ENCODE measurements at places on chromosomes 6 and 20.

DNA sequence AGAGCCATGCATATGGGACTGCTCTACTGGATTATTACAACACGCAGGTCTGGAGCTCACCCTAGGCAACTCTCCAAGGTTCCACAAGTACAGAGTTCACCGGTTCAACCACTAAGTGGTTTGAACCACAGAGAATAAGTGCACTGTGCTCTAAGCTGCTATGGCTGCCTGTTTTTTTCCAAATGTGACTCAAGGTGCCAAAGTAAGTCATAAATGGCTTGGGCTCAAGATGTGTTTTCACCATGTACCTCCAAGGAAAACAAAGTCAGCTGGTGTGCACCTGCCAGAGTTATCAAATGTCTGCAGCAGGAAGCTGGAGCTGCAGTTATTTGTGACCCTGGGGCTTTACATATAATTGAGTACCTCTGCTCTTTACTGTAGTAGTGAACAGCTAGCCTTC, 76.7 kb downstream of the PREP start:
- DNase-seq: no peak

DNA sequence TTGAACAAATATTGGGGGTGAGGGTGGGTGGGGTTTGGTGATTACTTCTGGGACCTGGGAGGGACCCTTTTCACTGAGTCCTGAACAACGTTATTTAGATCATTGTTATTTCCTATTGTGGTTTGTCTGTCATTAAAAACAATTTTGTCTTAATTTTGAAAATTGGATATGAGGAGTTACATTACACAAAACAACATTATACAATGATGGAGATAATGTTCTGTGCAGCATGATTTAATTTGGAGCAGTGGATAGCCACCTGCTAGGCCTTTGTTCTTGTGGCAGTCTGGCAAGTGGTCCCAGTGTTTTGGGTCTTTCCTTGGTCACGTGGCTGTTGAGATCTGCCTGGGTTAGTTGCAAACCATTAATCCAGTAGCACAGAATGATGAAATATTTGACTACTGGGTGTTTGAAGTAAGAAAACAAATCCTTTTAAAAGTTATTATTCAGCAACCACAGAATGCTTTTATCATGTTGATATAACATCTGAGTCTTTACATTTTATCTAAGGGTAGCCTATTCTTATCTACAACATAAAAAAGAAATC, 172.8 kb downstream of the CDKAL1 start:
- no peak for DNase-seq

GRCh38 chr20:40893610-40894236, 134.9 kb upstream of the TOP1 start:
- DNase-seq: no peak

DNA sequence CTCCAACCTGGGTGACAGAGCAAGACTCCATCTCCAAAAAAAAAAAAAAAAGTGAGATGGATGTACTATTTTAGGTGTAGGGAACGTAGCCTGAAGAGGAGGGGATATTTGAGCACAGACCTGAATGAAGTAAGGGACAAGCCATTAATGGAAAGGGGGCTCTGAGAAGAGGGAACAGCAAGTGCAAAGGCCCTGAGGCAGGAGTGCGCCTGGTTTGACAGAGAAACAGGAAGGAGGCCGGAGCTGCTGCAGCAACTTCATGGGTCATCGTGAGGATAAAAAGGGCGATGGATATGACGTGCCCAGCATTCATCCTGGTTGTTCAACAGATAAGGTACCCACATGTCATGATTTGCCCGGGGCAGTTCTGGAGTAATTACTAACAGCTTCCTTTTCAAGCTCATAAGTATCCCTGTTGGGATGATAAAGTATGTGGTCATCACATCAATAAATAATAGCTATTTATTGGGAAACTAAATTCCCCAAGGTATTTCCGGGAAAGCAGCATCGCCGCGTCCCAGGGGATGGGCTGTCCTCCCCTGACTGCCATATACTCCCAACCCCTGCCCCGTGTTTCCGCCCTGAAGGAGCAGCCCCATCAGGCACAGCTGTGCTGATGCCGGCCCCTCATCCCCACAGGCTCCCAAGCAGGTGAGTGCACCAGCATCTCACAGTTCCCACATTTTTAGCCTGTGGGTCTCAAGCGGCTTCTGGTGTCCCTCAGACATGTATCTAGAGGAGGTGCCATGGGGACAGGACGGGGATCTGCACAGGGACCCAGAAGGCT, 43.4 kb downstream of the DLGAP4 start:
- DNase-seq: no peak

DNA sequence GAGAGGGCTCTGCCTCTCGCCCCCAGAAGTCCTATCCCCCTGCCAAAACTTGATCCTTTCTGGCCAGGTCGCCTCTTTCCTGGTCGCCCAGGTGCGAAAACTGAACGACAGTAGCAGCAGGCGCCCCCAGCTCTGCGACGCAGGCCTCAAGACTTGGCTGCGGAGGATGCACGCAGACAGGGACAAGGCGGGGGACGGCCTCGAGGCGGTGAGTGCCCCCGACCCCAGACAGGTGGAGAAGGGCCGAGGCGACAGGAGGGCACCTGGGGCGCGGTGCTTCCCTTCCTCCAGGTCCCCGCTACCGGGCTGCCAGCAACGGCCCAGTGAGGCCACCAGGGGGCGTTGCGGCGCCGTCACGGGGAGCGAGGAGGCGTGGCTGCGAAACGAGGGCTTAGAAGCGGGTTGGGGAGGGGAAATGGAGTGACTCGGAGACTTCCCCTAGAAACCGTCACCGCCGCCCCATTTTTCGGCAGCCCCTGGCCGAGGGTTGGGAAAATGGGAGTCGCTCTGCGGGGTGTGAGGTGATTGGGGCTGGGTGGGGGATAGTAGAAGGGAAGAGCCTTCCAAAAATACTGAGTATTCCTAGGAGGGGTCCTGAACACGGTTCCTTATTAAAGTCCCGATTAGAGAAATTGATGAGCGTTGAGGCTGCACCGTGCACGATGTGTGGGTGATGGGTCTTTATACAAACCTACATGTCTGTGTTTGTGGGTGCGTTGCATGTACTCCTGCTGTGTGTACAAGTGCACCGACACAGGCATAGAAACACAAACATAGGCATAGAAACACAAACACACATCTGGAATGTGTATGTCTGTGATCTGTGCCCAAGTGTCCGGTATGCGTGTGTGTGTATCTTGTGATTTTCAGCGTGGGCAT, 44.6 kb downstream of the ARHGAP40 start:
- peak; percentile 87 for DNase-seq

GRCh38 chr6:81818901-81819361, 66.5 kb upstream of the TENT5A start:
- DNase-seq: no peak

DNA sequence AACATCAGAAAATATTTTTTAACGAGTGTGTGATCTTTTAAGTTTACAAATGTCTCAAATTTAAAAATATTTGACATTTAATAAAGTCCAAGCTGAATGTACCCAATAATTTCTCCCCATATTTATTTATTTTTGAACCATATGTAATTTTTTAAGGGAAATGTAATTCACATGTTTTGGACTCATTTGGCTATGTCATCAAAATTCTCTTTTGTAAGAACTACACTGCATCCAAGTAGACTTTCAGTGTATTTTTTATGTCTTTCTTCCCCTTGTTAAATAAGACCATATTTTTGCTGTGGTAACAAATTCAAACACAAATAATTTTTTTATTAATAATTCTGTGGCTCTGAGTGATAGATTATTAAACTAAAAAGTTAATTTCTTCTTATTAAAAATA, 365.2 kb downstream of the CD109 start:
- DNase-seq: no peak

- no peak for DNase-seq
Observed at GRCh38 chr6:169859978-169860703, 108.7 kb downstream of the ERMARD start.

DNA sequence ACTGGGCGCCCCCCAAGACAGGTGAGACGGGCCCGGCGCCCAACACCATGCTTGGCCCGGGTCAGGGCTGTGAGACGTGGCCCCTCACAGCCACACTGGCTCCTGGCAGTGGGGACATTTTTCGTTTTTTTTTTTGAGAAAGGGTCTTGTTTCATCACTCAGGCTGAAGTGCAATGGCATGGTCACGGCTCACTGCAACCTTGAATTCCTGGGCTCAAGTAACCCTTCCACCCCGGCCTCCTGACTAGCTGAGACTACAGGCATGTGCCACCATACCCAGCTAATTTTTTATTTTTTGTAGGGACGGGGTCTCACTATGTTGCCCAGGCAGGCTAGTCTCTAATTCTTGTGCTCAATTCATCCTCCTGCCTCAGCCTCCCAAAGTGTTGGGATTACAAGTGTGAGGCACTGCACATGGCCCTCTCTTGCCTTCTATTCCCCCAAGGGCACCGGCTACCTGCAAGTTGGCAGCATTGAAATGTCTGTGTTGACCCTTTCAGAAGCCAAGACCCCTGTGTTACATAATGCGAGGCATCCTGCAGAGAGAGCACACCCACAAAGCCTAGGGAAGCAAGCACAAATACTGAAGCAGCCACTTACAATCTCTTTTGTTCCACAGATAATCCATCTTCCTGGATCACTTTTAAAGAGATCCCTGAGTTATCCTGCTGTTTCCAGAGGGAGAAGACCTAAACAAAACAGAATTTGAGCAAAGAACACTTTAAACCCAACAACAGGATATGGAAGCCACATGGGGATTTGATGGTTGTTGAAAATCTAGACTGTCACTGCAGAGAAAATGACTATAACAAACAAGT, 57.5 kb upstream of the SLC4A11 start:
- no peak for DNase-seq

GRCh38 chr20:25318471-25319240, 70.8 kb downstream of the PYGB start:
- no peak for DNase-seq

GRCh38 chr20:59161721-59162120, 1.9 kb upstream of the ZNF831 start:
- no peak for DNase-seq

DNA sequence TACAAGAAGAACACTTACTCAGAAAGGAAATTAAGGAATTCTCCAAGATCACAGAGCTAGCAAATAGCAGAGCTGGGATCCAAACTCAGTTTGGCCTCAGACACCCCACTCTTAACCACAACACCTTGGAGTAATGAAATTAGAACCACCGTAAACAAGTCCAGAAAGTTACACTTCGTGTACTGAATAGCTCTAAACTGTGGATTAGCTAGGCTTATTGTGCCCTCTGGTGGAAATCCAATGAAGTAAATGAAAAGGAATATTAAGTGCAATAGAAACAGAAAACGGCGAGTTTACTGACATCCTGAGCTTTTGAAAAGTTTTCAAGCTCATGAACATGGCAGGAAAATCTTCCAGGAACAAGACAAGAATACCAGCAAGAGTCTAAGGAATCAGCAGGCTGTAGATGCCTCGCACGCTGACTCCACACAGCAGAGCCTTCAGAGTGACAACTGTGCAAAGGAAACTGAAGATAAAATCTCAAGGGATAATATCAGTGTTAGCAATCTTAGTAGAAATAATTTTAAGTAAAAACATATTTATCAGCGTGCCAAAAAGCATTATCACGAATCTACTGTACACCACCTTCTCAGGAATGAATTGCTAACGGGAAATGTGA, 34.6 kb downstream of the FBXO5 start:
- DNase-seq: no peak

- DNase-seq: no peak
Observed at GRCh38 chr20:48287021-48287494, 501.8 kb upstream of the SULF2 start.

GRCh38 chr6:130423044-130423443, 57.2 kb downstream of the TMEM200A start:
- DNase-seq: no peak

GRCh38 chr20:40896814-40897700, 131.6 kb upstream of the TOP1 start:
- DNase-seq: no peak

- no peak for DNase-seq
Observed at GRCh38 chr20:32535316-32535952, 49.7 kb downstream of the NOL4L start.

DNA sequence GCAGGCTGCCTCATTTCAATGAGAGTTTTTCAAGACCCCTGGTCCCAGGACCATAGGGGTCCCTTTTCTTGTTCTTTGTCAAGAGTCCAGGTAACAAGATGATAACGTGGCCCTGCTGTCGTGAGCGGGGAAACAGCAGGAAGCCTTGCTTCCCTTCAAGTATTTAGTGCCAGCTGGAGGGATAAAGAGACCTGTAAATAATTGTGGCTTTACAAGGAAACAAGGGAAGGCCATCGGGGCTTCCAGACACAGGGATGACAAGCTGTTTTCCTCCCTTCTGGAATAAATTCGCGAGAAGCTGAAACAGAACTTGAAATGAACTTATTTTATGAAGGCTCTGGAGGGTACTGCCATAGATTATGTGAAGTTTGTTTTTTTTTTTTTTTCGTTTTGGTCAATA, 163.2 kb downstream of the SYNDIG1 start:
- no peak for DNase-seq

- DNase-seq: no peak
Observed at GRCh38 chr6:36924131-36924530, 30.4 kb upstream of the PI16 start.

- DNase-seq: no peak
Observed at GRCh38 chr6:56037601-56038000, 162.2 kb upstream of the BMP5 start.

- DNase-seq: no peak
Observed at GRCh38 chr6:168037856-168038255, 40.4 kb downstream of the KIF25 start.

DNA sequence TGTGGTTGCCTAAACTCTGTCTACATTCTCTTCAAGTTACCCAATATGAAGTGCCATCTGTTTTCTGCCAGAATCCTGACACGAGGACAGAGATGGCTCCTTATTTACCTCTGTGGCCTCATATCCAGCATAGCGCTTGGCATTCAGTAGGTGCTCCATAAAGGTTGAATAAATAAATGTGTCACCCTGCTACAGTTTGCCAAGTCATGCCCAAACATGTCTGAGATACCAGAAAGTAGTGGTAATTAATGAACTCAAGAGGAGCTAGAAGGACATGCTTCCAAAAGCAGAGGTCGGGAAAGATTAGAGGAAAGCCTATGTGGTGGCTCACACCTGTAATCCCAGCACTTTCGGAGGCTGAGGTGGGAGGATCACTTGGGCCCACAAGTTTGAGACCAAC, 30.9 kb upstream of the E2F3 start:
- DNase-seq: no peak

All from progenitor cell of endocrine pancreas (in vitro differentiated cells).